ENCODE measurements at places on chromosomes 5 and 9.

- DNase-seq = no peak
These were observed 66.2 kb downstream of the GCNT1 start for GRCh38 chr9:76525196-76525595.

GRCh38 chr5:72157625-72157962 lies 50.3 kb downstream of the MAP1B start:
- DNase-seq = no peak

DNA sequence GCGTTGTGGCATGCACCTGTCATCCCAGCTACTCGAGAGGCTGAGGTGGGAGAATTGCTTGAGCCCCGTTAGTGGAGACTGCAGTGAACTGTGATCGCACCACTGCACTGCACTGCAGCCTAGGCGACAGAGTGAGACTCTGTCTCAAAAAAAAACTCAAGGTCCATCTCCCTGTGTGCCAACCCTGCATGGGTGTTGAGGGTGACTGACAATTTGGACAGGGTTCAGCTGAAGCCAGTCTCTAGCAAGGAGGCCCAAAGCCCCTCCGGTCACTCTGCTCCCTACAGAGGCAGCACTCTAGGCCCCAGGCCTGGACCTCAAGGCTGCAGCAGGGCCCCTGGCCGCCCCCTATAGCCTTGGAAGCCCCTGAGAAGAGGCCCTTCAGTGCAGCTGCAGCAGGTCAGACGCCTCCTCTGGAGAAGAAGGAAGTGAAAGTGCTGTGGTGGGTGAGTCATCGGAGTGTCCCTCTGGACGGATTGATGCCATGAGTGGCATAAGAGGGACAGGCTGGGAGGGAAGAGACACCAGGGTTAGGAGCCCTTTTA lies 39.2 kb upstream of the NEK6 start:
- no peak for DNase-seq

- DNase-seq = no peak
These were observed 251.7 kb upstream of the IRX1 start for GRCh38 chr5:3343911-3344310.

DNA sequence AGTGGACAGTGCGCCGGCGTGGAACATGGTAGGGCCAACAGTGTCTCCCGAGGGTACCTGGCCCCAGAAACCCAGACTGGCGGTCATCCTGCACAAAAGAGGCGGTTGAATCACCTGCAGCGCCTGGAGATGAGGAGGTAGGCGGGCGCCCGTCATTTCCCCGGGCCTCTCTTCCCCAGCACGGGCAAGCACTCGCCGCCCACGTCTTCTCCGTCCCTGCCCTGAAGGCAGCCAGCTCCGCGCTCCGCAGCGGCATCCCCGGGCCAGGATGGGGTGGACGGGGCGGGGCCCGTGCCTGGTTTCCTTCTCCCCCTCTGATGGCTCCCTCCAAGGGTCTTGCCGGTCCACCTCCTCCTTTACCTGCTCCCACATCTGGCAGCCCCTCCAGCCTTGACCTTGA lies 27.1 kb upstream of the N4BP3 start:
- DNase-seq = no peak

DNA sequence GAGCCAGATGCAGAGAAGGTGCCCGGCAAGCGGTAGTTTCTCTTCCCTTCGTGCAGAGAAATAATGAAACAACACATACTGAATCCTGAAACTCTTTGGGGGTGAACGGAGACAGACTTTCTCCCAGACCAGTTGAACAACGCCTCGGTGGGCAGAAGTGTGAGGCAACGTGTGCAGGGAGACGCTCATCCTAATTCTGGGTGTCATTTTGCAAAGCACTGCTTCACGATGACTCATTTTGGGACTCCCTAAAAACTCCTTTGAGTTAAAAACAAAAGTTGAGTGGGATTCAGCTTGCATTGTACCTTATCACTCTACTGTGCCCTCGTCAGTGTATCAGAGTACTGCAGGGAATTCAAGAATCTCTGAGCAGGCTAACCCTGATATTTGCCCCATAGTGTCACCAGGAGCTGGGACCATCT lies 3.5 kb upstream of the NEK6 start:
- no peak for DNase-seq

DNA sequence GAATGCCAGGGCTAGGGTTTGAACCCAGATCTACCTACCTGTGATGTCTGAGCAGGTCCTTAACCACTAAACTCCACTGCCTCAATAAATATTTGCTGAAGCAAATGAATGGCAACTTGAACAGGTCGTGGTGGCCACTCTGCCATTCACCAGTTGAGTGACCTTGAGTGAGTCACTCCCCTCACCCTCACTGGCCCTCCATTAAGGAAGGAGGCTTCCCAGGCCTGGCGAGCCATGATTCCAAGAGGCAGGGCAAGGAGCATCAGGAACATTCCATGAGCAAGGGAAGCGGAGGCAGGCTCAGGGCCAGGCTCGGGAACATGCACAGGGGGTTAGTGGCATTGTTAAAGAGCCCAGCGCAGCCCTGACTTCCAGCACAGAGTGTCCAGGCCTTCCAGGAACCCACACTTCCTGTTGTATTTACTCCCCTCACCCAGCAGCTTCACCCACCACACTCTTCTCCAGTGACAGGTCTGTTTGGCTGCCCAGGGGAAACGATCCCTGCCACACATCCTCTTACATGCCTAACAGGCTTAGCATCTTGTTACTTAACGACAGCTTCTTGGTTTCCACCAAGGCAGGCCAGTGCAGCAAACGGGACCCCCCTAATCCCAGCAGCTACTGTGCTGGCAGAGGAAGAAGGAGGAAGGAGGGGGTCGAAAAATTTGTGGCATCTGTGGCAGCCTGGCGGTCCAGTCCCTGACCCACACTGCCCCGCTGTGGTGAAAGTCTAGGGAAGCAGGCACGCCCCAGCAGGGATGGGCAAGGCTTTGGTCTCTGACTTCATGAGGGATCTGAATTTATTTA lies 43.7 kb upstream of the TTC1 start:
- DNase-seq = no peak

- DNase-seq = no peak
These were observed 144.9 kb downstream of the FGF1 start for GRCh38 chr5:142540922-142541422.

- no peak for DNase-seq
These were observed 1.2 kb downstream of the IER5L start for GRCh38 chr9:129176701-129177442.

GRCh38 chr9:108967916-108968315 lies 33.7 kb downstream of the ABITRAM start:
- DNase-seq = no peak

- DNase-seq = no peak
These were observed 93.8 kb upstream of the RASGRF2 start for GRCh38 chr5:80866371-80866770.

DNA sequence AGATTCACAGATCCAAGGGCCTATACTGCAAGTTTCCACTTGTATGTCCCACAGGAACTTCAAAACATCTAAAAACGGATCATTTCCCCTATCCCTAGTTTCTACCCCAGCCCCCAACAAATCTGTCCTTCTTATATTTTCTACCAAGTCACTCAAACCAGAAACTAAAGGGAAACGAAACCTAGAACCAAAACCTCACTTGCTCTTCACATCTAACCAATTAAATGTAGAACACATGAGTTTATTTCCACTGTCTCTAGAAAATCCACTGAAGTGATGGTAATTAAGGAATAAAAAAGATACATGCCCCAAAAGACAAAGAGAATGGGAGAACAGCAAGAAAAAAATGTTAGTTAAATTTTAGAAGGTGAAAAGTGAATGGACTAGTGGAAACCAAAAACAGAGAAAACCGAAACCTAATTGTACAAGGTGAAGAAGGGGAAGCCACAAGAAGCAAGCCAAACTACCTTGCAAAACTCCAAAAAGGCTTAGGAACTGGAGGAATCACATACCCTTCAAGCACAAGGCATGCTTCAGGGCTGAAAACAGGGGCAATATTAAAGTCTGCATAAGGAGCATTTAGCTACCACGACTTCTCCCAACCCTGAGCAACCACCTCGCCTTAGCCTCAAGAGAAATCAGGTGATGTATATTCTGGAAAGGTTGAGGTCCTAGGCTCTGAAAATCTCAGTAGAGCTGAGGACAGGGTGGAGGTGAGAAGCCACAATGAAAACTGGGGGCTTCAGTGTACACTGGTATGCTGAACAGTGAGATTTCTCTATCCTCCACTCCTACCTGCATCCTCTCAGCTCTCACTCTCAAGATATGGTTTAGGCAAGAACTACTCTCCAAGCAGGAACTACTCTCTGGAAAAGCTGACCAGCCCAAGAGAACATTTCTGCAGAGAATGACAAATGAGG lies 11.1 kb downstream of the SMU1 start:
- DNase-seq = no peak

DNA sequence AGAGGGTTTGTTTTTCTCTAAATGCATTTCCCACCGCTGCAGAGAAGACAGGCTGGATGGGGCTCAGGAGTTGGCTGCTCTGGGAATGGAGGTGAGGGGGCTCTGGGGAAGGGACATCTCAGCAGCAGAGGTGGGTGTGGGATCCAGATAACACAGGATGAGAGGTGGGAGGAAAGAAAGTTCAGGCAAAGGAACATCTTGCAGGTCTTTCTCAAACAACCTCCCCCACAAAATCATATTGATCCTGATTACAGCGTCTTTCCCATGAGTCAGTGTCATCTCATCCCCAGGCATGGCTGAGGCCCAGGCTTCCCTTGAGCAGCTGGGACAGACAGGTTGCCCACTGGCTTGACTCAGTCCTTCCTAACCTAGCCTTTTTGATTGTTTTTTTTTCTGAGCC lies 11.3 kb upstream of the ACSL6 start:
- no peak for DNase-seq

DNA sequence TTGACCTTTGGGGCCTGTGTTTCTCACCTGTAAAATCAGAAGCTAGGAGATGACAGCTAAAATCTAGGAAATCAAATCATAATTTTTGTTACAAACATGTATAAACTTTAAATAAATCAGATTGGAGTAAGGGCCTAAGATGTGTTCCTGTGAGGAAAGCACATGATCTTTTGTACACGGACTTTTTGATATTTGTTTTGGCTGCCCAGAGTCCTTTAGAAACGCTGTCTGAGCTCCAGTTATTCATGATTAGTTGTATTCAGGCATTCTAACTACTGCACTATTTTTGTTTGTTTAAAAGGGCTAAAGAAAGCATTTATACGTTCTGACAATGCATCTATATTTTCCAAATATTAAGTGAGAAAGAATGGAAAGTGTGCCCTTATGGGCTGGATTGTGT lies 94.8 kb downstream of the HCN1 start:
- no peak for DNase-seq

DNA sequence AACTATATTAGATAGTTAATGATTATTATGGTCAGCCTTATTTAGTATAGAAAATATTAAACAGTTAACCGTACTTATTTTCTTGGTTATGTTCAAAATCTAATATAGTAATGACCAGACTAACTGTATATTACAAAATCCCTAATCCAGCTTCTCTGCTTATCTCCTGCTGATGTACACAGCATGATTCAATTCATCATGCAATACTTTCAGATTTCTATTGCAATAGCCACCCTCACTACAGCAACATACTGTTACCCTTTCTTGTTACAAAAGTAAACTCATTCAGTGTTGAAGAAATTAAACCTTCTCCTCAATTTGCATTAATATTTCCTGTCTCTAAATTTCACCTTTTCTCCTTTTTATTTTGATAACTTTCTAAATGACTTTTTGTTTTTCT lies 1375.0 kb upstream of the NUDT12 start:
- DNase-seq = no peak

GRCh38 chr9:71909887-71910649 lies 925 bp downstream of the ABHD17B start:
- DNase-seq = no peak

GRCh38 chr9:7578951-7579350 lies 220.6 kb downstream of the DMAC1 start:
- no peak for DNase-seq

GRCh38 chr9:7452378-7452777 lies 347.2 kb downstream of the DMAC1 start:
- DNase-seq = no peak

GRCh38 chr9:111413996-111414395 lies 70.2 kb downstream of the ECPAS start:
- no peak for DNase-seq

- DNase-seq = no peak
These were observed 28.5 kb downstream of the KCNMB1 start for GRCh38 chr5:170360709-170361108.
